ENCODE measurements at places on chromosomes 2 and 18. TPM values are rescaled to one million over a fixed set of nuclear protein-coding genes. Genes with fewer than 3 reads are reported as not detected.
A peak's percentile ranks its signal among the peaks of the same experiment; 100 is the strongest.

DNA sequence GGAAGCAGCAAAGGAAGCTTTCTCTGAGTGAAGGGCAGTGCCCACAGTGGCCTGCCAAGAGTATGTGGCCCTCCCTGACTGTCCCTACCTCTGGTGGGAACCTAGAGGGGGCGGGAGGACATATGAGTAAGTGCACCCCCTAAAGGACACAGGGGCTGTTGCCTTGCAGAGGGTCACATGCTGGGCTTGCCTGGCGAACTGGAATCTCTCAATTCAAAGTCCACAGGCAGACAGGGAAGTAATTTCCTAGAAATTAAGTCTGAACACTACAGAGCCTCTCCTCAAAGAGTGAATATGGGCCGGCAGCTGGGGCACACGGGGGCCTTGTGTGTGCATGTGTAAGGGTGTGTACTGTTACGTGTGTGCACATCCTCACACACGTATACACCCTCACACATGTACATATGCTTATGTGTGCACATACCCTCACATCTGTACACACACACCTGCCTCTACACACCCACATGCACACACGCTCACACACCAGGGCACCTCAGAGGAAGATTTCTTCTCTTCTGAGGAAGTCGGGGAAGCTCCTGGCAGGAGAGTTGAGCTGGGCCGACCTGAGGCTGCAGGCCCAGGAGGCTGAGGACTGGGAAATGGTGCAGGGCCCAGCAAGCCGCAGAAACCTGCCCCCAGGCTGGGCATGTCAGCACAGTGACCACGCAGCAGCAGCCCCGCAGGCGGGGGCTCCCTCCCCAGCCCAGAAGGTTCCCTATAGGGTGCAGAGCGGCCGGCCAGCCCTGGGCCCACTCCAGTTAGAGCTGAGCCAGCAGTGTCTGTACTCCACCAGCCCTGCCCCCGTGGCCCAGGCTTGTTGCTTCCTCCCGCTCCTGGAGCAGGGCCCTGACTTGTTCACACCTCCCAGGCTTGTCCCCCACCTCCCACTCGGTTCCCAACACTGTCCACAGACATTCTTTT lies 77.4 kb upstream of the TAF1B start:
- DNase-seq, result no peak

GRCh38 chr2:16090650-16091575 lies 150.6 kb downstream of the MYCN start:
- DNase-seq, result no peak

DNA sequence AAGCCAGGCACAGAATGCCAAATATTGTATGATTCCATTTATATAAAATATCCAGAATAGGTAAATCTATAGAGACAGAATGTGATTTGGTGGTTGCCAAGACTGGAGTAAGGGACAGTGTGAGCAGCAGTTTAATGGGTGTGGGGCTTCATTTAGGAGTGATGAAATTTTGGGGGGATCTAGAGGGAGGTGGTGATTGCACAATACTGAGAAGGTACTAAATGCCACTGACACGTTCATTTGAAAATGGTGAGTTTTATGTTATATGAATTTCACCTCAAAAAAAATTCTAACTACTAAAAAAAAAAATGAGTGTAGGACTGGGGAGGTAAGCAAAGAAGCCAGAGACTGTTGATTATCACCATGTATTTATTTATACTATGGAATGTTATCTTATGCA lies 974.5 kb upstream of the ZEB2 start:
- DNase-seq, result no peak

DNA sequence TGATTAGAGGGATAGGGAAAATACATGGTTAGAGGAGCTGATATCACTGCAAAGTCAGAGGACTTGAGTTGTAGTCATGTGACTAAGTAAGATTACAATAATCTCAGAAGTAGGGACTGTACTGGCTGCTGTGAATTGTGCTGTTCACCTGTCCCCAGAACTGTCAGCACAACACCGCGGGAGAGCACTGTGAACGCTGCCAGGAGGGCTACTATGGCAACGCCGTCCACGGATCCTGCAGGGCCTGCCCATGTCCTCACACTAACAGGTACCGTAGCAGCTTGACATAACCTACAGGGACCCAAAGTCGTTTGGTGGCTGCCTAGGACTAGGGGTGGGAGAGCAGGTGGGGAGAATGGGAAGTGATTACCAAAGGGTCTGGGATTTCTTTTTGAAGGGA lies 132.8 kb upstream of the TTC39C start:
- DNase-seq, result no peak

DNA sequence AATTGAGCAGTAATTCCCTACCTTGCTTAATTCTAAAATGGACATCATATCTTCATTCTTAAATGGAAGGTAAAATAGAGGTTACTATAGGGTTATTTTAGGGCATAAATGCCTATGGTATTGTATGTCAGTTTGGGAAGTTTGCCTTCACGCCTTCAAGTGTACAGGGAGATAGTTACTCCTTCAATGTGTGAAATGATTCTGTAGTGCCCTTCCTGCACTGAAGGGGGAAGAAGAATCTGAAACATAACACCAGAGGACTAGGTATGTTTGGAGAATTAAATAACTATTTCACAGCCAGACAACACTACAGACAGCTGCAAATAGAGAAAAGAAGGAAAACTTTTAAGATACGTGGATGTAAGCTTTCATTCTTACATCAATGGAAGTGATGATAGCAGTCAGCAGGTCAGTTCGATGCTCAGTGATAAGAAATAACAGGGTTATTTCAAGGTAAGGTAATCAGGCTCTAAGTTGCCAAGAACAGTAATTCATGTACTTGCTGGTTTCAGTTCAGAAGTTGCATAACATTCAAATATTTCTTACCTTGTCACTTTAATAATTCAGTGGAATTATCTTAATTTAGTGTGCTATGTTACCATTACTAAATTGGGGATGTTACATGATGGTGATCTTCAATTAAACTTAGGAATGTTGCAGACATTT lies 4.0 kb downstream of the PKP4 start:
- no peak for DNase-seq

DNA sequence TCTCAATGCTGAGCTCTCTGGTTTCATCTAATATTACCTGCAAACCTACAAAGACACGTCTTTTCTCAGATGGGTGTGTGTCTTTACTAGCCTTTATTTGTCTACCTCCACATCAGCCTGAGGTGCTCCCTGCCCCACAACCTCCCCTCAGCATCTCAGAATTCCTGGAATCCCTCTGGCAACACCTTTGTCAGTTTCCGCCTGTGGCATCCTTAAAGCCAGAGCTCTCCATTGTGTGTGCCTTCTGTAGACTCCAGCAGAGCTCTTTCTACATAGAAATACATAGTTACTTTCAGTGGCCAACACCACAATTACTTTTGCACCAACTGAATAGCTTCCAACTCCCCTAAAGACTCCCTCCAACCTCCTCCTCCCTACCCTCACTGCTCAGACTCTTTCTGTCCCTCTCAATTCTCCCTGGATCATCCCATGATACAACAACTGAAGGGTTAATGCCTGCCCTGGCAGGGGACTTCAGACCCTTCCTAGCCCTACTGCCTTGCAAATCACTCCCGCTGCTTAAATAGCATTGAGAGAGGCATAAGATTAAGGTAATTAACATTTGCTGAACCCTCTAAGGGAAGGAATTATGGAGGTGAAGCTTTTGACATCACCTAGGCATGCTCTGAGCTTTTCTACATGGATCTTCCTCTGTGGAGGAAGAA lies 39.6 kb upstream of the RMDN2 start:
- no peak for DNase-seq

DNA sequence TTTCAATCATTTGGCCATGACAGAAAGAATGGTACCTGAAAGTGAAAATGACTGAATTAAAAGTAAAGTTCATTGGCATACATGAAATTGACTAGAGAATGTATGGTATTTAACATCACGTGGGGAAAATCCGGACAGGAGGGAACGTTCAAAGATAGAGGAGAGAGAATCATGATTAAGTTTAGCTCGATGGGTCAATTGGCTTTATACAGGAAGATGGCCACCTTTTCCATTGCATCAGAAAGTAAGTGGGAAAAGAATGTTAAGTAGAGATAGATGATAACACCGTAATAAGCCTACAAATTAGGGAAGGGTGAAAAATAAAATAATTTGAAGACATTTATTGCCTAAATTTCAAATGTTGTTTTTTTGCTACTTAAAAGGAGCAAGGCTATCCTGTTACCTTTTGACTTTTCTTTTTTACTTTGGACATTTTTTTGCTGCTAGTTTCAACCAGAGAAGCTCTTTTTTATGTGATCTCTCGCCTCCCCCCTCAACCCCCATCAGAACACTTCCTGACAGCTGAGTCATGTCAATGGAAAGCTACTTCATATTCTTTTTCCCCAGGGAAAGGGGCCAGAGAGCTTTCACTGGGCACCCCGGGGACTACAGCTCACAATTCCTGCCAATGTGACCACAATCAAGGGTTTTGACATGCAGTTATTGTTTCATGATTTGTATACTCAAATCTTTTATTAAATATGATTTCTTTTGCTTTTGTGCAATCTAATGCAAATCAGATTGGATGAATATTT lies 767 bp upstream of the CCDC102B start:
- peak; percentile 45 for DNase-seq

DNA sequence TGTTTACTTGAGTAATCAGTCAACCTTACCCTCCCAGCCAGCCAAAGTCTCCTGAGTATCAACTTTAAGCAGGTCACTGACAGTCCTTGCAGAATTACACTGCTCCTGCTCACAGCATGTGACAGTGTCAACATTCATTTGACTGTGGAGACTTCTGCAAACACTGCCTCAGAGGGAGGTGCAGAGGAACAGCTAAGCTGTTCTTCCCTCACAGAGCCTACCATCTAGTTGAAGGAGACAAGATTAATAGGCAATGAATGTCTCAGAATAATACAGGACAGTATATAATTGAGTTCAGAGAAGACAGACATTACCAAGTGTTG lies 11.9 kb downstream of the SLC14A2 start:
- DNase-seq, result no peak

DNA sequence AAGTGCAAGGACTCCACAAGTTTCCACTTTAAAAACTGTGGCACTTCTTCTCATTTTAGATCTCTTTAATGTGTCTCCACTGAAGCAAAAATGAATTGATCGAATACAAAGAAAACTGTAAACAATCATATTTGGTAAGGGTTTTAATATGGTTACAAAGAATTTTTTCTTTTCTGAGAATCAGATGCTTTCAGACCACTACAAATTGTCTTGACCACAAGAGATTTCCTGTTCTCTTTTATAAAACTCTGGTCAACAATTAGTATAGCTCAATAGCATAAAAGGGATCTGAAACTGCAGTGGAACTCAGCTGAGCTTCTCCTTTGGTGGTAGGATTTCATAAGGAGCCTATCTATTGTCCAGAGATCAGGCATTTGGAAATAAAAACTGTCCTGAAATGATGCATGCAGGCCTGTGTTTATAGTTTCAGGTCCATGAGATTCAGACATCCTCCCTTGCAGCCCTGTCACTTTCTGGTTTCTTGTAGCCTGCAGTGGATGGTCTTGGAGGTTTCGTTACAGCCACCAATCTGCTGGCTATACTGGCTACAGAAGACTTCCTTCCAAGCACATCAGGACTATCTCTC lies 120.0 kb downstream of the DOCK10 start:
- DNase-seq, result peak; percentile 53

DNA sequence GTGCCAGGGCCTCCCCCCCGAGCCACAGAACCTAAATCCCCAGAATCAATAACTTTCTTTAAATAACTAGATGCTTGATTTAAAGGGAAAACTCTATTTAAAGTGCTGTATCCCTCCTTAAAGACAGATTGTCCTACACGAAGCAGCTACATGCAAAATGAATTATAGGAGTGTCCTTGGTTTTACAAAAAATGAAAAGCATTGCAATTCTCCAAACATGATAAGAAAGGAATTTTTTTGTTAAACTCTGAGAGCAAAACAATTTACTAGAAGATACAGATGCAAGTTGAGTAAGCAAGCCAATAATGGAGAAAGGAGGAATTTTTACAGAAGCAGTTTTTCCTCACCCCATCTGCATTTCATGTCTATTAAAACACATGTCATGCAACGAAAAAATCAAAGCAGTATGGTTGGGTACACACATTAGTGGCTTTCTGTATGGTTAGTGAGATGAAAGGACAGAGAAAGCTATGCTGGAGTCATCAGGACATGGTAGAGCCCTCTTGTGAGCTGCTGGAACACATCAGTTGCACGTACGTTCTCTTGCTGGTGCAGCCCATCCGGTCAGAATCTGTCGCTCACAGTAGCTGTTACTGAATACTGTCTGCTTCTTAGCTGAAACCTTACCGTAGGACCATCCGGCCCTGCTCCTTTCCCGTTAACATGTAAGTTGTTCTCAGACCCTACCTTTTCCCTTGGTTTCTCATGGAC lies 25.9 kb upstream of the STEAP3 start:
- no peak for DNase-seq

DNA sequence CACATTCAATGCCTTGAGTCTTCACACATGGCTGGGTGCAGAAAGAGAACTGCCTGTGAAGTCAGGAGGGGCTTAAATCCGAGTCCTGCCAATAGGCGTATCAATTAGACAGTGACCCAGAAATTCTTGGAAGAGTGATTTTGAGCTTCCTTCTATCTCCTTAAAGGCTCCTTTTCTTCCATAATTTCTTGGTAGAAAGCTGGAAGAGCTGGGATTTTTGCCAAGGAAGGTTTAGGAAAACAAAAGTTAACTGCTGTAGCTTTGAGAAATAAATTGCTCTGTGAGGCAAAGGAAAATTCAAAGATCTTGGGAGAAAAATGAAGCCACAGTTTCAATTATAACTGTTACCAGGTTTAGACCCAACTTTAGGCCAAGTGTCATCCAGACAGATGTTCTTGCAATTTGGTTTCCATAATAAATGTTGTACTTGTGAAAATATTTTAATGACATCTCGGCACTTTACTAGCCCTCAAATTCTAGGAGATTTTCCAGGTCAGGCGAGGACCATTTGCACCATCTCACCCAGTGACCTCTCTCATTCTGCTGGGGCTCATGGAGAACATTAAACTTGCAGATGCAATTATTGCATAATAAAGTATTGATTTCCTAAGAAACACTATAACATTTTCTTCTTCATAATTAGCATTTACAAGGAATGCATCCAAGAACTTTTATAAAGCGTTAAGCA lies 329.7 kb upstream of the MEIS1 start:
- no peak for DNase-seq

GRCh38 chr2:49113046-49113445 lies 41.3 kb downstream of the FSHR start:
- no peak for DNase-seq

DNA sequence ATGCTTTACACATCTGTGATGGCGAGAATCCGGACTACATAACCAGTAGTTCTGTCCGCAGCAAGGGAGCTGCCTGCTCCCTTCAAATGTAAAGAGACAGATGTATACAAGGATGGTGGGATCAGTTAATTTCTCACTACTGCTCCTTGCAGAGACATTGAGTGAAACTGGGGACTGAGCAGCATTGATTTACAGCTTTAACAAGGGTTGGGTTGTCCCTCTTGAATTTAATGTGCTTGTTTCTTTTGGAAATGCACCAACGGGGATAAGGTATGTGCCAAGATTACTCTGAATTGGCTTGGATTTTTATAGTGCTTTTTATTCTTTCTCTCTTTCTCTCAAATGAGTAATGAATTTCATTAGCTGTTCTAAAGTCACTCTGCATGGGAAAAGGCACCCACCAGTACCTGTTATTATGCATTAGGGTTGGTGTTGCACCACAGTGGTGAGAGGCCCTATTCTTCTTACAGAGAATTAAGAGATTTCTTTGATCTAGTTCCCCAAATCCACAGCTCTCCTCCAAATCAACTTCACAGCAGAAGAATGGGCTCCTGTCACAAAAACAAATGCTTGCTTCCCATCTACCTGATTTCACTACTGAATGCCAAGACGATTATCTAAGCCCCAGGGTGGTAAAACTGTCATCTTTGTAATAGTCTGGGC lies 107.6 kb downstream of the DOCK10 start:
- no peak for DNase-seq

VWC2L gene
- total RNA-seq, result not detected

POMC gene
- total RNA-seq, result not detected
